Fibroblast of the aortic adventitia (primary cell): ENCODE measurements at places on chromosomes 6 and 20. TPM values are rescaled to one million over a fixed set of nuclear protein-coding genes. Genes with fewer than 3 reads are reported as not detected.

Gene TCP11
- 0.36 TPM in 1 of 2 replicates, not detected in the other for total RNA-seq

Gene HLA-DRA
- 0.45 TPM in 1 of 2 replicates, not detected in the other for total RNA-seq

DNA sequence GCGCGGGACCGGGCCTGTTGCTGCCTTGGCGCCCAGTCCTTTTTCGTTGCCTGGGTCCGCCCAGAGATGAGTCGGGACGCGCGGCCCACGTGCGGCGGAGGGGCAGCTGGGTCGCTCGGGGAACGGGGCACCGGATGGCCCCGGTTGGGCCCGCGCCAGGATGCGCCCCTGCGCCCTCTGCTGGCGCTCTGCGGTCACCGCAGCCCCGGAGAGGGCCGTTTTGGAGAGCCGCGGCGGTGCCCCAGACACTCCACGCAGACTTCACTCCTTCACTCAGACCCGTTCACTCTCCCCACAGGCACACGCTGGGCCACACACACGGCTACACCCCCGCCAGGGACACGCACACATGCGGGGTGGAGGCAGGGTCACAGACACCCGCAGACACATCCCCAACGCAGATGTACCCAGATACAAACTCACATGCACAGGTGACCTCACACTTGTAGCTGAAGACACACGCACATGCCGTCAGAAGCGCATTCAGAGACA, 38.8 kb downstream of the SRC start:
- DNase-seq, result peak; percentile 41

GRCh38 chr6:96899451-96899998, 1.8 kb upstream of the NDUFAF4 start:
- no peak for DNase-seq
